ENCODE measurements at places on chromosomes 3 and 15.
A peak's percentile ranks its signal among the peaks of the same experiment; 100 is the strongest.

DNA sequence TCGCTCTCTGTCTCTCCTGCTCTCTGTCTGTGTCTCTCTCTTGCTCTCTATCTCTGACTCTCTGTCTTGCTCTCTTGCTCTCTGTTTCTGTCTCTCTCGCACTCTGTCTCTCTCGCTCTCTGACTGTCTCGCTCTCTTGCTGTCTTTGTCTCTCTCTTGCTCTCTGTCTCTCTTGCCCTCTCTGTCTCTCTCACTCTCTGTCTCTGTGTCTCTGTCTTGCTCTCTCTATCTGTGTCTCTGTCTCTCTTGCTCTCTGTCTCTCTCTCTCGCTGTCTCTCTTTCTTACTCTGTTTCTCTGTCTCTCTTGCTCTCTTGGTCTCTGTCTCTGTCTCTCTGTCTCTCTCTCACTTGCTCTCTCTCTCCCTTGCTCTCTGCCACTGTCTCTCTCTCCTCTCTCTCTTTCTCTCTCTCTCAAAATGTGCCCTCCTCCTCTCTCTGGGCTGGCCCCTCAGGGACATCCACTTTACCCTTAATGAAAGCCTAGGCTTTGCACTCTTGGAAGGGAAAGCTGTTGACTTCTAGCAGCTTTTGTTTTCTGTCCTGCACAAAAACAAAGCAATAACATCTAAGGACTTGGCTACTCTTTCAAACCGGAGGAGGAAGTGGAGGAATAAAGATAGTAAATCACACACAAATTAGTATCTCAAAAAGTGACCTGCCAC is 73.9 kb upstream of the NR2E3 start:
- no peak for DNase-seq

GRCh38 chr3:119145500-119146167 is at the start of gene TEX55:
Gene TEX55 (plus strand): TSS chr3:119146165. CDS start chr3:119146190, 25 bp downstream.
- no peak for DNase-seq

DNA sequence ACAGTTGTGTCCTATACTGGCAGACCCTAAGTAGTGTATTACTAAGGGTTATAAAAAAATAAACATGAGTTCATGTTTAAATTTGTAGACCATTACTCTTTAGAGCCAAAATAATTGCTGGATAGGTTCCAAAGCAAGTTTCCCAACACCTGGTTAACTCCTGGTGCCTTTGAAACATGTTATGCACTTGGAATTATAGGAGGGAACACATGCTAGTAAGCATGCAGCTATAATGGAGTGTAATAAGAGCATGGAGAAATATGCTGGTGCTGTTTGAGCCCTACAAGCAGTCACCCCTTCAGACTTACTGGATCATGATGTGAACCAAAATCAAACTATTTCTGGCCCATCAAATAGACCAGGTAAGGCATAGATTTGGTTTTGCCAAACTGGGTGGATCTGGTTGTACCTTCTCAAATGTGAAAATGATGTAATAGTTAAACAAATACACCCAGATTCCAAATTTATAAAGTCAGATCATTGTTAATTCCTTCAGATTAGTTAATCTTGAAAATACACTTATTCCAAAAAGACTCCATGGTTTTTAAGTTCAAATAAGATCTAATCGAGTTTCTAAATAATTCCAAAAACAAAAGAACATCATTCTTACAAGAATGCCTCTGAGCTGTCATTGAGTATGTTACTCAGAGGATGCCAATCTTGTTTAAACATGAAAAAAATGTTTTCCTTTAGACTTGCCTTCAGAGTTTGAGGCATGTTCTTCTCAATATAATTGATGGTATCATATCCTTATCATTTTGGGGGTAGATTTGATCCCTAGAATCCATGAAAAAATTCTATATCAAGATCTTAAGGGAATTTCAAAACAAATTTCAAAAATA is 69.3 kb downstream of the LRRC28 start:
- no peak for DNase-seq

GRCh38 chr3:160919942-160920341 is 163.9 kb downstream of the PPM1L start:
- no peak for DNase-seq

DNA sequence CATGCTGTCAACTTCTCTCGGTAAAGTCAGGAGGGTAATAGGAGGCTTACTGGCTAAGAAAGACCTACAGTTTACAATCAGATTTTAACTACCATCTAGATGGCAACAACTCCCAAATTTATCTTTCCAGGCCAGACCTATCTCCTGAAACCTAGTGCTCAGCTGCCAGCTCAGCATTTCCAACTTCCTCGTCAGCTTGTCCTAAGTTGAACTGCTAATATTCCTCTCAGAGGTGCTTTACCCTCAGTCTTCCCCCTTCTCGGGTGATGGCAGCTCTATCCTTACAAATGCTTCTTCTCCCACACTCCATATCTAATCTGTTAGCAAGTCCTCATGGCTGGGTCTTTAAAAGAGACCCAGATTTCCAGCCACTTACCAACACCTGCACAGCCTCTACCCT is 36.9 kb upstream of the UBE2E2 start:
- DNase-seq, result no peak

GRCh38 chr15:70299931-70300869 is 202.5 kb upstream of the TLE3 start:
- DNase-seq, result peak; percentile 82

GRCh38 chr15:61227950-61228936 is 859 bp downstream of the RORA start:
- peak; percentile 6 for DNase-seq

GRCh38 chr15:36694574-36694973 is 115.1 kb downstream of the CDIN1 start:
- no peak for DNase-seq

All from activated naive CD8-positive, alpha-beta T cell treated with anti-CD3 and anti-CD28 coated beads for 36 hours (primary cell).